Stimulated activated CD8-positive, alpha-beta memory T cell treated with anti-CD3 and anti-CD28 coated beads, Interleukin-4, amount 100 ng/mL, for 4 hours (primary cell): ENCODE measurements at places on chromosomes 5 and 9.

GRCh38 chr5:40775846-40776657 is 20.3 kb upstream of the TTC33 start:
- no peak for DNase-seq

DNA sequence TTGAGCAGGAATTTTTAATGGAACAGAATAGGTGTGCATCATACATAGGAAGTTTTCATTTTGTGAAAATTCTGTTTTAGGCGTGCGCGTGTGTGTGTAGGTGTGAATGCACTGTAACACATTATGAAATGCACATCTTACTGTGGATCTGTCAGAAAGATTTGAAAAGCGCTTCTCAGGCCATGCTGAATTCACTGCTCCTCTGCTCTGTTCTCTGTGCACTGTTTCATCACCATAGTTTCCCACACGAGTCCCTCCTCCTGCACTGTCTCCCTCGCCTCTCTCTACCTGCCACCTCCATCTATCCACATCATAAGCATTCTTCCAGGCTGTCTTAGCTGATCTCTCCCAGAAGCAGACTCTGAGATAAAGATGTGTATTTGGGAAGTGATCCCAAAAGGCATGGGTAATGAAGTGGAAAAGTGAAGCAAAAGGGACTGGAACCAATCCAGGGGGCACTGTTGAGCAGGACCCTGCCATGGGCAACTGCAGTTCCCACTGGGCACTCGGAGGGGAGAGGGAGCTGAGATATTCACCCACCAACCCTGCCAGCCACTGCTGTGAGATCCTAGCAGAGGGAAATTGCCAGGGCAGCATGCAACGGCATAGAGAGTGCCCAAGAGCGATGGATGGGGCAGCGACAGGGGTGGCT is 65.9 kb downstream of the GABBR2 start:
- DNase-seq = no peak

GRCh38 chr9:18768951-18769622 is 263.9 kb downstream of the SAXO1 start:
- DNase-seq = no peak

DNA sequence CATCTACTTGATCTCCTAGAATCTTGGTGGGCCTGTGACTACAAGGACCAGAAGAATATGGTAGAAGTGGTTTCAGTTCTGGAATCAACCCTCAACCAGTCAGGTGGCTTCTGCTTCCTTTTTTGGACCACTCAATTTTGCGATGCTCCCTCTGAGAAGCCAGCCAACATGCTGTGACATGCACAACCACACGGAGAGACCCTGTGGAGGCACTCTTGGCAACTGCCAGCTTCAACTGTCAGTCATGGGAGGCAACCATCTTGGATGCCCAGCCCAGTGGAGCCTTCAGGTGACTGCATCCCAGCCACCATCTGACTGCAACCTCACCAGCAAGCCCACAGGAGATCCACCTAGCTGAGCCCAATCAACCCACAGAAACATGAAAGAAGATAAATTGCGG is 137.3 kb downstream of the FAM114A2 start:
- DNase-seq = no peak

- no peak for DNase-seq
Observed at GRCh38 chr5:57824047-57824446, 341.4 kb upstream of the ACTBL2 start.

DNA sequence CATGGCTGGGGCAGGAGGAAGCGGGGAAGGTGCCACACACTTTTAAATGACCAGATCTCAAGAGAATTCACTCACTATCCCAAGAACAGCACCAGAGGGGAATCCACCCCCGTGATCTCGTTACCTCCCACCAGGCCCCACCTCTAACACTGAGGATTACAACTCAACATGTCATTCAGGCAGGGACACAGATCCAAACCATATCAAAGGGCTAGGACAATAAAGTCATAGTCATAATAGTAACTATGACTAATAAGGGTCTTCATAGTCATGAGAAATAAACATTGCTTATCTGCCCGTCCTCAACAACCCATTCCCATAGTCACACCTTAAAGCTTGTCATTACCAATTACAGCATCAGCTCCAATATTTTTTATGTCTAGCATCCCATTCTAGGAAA is 65.3 kb upstream of the SMC2 start:
- no peak for DNase-seq

- no peak for DNase-seq
Observed at GRCh38 chr5:29389993-29390392, 1803.5 kb upstream of the CDH6 start.

- DNase-seq = no peak
Observed at GRCh38 chr9:93897075-93897970, 57.8 kb downstream of the BARX1 start.

DNA sequence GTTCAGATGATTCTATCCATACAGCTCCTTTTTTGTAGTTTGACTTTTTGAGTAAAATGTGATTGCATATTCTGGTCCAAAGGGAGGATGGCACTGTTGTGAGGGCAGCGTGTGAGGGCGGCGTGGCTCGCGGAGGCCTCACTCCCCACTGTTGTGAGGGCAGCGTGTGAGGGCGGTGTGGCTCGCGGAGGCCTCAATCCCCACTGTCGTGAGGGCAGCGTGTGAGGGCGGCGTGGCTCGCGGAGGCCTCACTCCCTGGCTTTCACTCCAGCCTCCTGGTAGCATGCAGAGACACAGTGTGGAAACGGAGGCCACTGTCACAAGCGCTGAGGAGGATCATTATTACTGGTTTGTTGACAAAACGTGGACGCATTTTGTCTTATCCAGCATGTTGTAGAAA is 79.0 kb downstream of the EHMT1 start:
- DNase-seq = no peak

- no peak for DNase-seq
Observed at GRCh38 chr5:113187906-113188305, 211.3 kb downstream of the DCP2 start.

GRCh38 chr5:176944268-176944667 is 45.1 kb upstream of the HK3 start:
- no peak for DNase-seq

- no peak for DNase-seq
Observed at GRCh38 chr5:176550275-176550831, 1.2 kb downstream of the CDHR2 start.
